ENCODE measurements at places on chromosomes 7 and 10.

DNA sequence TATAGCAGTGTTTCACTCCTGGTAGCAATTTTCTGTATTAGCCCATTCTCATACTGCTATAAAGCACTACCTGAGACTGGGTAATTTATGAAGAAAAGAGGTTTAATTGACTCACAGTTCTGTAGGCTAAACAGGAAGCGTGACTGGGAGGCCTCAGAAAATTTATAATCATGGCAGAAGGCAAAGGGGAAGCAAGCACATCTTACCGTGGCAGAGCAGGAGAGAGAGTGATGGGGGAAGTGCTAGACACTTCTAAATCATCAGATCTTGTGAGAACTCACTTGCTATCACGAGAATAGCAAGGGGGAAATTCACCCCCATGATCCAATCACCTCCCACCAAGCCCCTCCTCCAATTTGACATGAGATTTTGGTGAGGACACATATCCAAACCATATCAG is 131.6 kb upstream of the EFCAB10 start:
- DNase-seq, result no peak

GRCh38 chr7:80428161-80429054 is 83.5 kb downstream of the GNAT3 start:
- peak; percentile 96 for DNase-seq

- DNase-seq, result no peak
These were observed 1.3 kb downstream of the INSYN2A start for GRCh38 chr10:127195041-127195506.

DNA sequence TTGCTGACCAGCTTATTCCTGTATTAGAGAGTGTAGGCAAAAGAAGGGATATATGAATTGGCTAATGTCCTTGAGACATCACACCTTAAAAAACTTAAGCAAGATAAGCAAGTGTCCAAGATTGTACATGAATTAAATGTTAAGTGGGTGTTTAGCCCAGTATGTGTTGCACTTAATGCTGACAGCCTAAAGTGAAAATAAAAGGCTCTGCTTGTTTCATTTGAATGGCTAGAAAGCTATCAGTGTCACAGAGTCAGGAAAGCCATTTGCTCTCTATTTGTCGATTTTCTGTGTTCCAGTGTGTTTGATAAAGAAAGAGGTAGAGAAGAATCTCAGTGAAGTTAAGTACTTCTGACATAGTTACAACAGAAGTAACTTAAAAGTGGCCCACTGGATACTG is 744.9 kb downstream of the ANKRD7 start:
- no peak for DNase-seq

DNA sequence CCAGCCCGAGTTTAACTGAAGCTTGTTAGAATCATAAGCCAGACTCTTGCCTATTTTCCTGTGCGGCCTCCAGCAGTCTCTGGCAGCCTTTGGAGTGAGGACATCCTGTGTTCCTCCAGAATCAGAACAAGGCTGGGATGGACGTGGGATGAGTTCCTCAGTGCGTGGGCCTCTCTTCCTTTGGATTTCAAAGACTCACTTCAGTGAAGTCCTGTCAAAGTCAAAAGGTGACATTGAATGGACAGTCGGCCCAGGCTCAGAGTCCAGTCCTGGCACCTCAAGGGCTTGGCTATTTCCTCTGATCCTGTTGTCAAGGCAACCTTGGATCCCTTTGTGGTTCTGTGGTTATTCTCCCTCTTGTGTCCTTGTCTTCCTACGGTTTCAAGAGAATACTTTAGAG is 21.4 kb upstream of the SMC3 start:
- no peak for DNase-seq

GRCh38 chr7:81744389-81744788 is 25.5 kb downstream of the HGF start:
- no peak for DNase-seq

GRCh38 chr10:13560597-13560996 is 26.2 kb upstream of the PRPF18 start:
- DNase-seq, result no peak

DNA sequence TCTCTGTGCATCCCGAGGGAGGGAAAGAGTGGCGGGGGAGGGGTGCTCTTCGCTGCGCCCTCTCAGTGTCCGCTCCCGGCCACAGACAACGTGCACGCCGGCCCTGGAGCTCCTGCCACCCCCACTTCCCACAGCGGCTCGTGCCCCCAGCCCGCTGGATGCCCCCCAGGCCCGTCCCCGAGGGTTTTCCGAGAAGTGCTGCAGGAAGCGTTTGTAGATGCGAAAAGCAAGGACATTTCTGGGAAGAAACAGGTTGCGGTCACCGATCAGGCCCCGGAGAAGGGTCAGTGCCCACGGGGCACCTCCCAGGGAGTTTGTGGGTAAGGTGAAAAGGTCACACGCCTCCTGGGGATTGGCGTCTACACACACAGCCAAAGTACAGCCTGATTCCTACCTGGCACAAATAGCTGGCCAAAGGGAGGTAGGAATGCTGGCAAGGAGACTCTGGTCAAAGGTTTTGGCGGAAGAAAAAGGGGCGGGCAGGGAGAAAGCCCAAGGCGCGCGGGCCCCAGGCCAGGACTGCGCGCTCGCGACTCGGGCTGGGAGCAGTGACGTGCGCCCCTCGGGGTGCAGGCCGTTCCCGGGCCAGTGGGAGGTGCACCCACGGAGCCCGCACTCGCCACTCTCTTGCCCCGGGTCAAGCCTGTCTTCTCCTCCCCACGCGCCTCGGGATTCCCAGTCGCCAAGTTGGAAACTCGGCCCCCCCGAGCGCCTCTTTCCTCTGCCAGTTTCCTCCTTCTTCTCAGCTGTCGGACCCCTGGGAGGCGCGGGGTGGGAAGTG is 1.5 kb upstream of the NRP1 start:
- DNase-seq, result no peak

DNA sequence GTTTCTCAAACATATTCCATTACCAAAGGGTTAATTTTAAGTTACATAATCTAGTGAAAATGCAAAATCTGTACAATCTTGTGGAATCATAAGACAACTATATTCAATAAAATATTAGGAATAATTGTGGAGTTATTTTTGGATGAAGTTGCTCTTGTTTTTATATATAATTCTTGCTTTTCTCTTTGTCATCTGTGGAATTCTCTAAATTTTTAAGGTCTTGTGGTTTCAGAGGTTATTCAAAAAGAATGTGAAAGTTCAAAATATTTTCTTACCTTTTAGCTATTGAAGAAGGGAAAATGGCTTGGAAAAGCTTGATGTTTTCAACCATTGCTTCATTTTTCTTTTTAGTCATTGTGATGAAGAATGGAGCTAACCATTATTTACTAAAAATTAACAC is 552.1 kb downstream of the TFEC start:
- DNase-seq, result no peak

DNA sequence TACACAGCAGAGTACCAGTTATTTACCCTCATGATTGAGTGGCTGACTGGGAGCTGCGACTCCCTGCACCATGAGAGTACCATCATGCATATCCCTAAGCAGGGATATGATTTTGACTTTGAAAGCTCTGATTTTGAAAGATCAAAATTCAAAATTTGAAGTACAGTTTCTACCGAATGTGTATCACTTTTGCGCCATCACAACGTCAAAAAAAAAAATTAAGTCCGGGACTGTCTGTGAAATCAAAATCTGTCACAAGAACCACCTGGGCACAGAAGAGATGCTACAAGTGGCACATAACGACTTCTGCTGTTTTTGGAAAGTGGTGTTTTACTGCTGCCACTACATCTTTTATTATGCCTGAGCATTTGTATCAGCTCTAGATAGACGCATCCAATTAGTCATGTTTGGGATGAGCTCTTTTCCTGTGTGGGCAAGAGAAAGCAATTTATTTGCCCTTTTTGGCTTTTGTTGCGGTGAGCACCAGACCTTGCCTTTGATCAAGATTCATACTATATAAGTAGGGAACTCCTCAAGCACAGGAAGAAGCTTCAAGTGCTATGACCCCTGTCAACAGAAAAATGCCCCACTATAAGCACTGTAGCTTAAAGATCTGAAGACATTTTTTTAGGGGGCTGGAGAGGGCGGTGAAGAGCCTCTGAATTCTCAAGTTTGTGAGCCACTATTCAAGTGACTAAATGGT is 10.7 kb downstream of the MTPN start:
- DNase-seq, result no peak

DNA sequence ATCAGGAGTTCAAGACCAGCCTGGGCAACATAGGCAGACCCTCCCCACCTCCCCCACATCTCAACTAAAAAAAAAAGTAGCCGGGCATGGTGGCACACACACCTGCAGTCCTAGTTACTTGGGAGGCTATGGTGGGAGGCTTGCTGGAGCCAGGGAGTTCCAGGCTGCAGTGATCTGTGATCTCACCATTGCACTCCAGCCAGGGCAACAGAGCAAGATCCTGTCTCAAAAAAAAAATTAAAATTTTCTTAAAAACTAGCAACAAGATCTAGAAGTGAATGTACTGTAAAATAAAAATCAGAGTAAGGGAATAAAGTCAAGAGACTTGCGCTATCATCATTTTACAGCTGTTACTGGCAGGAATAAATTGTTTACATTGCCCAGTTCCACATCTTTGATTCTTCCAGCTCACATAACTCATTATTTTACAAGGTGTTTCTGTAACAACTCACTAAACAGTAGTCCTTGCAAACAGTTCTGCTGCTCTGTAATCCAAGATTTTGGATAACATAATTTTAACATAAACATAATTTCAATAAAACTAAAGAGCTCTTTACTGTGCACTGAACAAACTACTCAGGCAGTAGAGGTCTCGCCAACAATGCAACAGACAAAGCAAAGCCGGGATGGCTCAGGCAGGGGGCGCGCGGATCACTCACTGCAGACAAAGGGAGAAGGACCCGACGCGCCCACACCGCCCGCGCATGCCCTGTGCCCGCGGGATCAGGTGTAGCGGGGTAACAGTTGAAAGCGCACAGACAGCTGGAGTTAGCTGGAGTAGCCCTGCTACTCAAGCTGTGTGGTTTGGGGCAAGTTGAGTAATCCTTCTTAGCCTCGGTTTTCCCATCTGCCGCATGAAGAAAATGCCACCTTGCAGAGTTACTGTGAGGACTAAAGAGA is 73.3 kb upstream of the NFE2L3 start:
- DNase-seq, result peak; percentile 64

DNA sequence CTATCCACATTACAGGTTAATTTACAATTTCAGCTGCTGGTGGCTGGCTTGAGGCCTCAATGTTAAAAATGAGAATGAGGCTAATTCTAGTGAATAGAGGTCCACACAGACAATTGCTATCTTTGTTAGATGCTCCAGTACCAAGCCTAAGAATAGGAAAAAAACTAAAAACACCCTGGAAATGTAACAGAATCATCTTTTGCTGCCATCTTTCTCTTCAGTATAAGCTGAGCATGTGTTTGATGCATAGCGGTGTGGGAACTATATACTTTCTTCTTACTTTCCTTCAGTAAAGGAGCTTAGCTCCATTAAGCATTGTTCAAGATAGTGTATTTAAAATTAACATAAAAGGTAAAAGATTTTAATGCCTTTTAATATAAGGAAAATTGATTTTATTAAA is 5.6 kb downstream of the TMEM229A start:
- DNase-seq, result no peak

DNA sequence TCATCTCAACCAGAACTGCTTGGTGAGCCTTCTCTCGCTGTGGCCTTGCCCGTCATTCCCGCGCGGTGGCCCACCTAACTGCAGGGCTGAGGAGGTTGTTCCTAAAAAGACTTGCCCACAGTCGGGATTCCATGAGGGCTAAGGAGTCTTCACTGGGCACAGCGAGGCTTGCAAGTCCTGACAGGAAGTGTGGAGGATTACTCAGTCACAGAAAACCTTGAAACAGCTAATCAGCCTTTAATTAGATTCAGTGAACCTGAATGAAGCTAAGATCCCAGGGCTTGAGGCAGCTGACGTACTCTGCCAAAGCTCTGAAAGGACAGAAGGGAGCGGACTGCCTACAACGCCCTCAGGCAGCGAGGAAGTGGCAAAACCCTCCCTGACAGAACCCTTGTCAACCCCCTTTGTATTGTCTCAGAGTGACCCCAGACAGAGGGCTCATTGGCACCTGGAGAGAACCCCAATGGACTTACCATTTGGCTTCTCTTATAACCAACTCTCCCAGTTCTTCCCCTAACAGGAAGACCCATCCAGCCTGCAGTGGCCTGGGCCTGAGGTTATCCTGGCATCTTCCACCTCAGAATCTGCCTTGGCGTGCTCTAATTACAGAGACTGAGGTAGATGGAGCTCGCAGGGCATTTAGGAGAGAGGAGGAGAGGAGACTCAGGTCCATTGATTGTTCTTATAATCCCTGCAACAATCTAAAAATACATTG is 2.5 kb upstream of the LAMB4 start:
- DNase-seq, result no peak

- no peak for DNase-seq
These were observed 82.7 kb downstream of the ZRANB1 start for GRCh38 chr10:125024497-125025234.

DNA sequence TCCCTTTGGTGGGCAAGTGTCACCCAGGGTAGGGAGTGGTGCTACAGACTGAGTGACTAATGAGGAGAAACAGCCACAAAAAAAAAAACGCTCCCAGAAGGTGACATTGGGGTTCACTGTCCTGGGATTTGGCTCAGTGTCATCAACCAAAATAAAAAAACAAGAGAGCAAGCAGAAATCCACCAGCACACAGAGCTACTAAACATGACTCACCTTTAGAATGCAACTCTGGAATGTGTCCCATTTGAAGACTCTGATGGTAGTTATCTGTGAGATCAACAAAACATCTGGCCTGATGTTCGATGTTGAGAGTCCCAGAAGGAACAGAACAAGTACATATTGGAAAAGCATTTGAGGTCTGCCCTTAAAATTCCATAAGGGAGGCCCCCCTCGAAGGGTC is 200.3 kb upstream of the LYZL2 start:
- DNase-seq, result no peak

GRCh38 chr10:55220975-55221374 is 419.9 kb upstream of the PCDH15 start:
- no peak for DNase-seq

GRCh38 chr7:144023171-144023827 is 23.2 kb downstream of the OR6B1 start:
- DNase-seq, result no peak

DNA sequence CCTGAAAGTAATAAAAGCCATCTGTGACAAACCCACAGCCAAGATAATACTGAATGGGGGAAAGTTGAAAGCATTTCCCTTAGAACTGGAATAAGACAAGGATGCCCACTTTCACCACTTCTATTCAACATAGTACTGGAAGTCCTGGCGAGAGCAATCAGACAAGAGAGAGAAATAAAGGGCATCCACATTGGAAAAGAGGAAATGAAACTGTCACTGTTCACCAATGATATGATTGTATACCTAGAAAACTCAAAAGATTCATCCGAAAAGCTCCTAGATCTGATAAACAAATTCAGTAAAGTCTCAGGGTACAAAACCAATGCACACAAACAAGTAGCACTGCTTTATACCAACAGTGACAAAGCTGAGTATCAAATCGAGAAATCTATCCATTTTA is 581.7 kb upstream of the TEX47 start:
- DNase-seq, result peak; percentile 44

Measured in OCI-M1 (cell line).